ENCODE measurements at places on chromosomes 5 and 9.
A peak's percentile ranks its signal among the peaks of the same experiment; 100 is the strongest.

- no peak for DNase-seq
Measured at GRCh38 chr9:83208065-83208850, 145.3 kb upstream of the RASEF start.

DNA sequence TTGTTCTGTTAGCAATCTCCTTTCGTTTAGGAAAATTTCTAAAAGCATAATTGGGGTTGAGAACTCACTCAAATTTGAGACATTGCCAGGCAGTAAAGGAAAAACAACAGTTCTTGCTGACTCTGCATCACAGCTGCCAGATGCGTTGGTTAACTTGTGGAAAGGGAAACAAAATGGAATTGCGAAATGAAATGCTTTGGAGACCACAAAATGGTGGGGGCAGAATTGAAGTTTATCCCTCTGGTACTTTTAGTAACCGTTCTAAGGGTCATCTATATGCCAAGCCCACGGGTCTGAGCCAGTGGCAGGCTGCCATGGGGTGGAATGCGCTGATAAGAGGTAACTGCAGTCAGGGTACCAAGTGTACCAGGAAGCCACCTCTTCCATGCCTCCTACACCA lies 28.6 kb upstream of the SELENOP start:
- no peak for DNase-seq

GRCh38 chr5:999032-999501 lies 9.5 kb upstream of the NKD2 start:
- no peak for DNase-seq

DNA sequence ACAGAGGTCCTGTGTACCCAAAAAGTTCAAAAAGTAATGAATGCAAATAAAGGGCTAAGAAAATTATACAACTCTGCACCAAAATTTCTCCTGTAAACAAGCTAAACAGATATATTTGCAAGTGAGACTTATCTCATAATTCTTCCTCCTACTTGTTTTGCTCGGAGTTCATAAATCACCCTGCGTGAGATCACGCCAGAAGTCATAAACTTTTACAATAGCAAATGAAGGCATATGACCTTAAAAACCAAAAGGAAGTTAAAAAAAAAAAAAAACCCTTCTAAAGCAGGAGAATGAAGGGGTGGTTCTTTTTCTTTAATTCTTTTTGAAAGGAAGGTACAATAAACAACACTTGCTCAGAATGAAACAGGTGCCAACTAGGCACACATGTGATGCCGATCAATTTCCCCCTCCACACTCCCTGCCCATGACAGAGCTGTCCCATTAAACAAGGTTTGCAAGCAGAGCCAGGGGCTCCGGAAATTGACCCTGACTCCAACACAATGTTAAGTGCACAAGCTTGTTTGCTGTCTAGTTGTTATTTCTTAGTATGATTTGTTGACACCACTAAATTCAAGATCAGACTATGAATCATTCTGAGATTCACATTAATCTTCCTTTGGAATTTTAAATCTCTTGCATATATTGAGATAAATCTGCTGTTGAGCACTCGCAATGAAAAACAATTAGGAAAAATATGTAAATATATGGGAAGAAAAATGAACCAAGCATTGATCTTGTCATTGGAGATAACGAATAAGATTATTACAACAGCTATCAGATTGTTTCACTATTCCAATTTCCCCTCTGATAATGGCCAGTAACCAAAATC lies 46.3 kb downstream of the DROSHA start:
- DNase-seq, result no peak

DNA sequence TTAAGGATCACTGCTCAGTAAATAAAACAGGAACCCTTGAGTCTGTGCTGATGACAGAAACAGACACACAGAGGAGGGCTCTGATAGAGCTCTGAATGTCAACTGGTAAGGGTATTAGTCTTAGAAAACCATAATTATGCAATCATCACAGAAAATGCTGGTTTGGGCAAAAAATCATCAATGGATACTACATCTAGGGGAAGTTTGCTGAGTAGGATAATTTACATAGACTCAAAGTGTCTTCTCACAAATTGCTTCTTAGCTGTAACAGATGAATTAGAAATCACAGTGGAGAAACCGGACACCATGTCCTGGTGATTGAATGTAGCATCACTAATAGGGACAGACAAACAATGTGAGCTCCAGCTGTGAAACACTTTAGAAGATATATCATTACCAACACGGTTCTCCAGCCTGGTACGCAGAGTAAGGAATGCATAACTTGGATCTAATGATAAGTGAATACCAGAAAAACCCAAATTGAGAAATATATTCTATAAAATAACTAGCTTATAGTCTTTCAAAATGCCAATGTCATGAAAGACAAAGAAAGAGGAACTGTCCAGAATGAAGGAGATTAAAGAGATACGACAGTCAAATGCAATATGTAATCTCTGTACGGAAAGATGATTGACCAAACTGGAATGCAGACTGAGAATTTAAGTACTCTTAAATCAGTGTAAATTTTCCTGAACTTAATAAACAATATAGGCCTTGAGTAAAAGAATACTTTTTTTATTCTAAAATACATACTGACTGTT lies 17.3 kb downstream of the CHD1 start:
- no peak for DNase-seq

GRCh38 chr5:167850911-167851310 lies 440.5 kb upstream of the WWC1 start:
- DNase-seq, result no peak

DNA sequence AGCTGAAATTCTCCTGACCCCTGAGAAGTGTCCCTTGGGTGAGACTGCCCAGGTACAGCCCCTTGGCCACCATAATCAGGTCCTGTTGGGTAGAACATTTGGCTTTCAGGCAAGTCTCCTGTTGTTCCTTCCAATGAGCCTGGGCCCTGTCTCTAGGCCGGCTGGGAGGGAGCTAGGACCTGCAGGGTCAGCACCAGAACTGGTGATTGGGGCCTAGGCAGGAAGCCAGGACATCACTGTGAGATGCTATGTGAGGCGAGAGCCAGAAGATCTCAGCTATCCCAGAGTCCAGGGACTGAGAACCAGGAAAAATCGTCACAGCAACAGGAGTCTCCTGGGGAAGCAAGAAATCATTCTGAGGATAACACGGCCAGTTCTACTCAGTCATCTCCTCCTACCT lies 51.5 kb downstream of the PCDH1 start:
- DNase-seq, result no peak

DNA sequence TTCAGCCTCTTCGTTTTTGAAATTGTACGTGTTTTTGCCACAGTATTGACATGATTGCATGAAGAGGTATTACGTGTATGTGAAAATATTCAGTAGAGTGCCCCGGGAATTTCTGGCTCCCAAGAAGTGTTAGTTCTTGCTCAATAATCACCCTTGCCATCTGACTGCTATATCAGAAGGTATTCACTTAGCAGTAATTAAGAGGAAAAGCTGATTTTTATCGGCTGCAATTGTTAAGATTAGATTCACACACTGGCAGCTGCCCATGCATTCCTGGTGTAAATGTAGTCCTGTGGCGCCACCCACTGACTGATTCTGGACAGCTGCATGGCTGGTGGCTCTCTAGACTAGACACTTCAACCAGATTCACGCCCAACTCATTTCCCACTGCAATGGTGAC lies 440.1 kb upstream of the ADAMTS16 start:
- DNase-seq, result peak; percentile 70

DNA sequence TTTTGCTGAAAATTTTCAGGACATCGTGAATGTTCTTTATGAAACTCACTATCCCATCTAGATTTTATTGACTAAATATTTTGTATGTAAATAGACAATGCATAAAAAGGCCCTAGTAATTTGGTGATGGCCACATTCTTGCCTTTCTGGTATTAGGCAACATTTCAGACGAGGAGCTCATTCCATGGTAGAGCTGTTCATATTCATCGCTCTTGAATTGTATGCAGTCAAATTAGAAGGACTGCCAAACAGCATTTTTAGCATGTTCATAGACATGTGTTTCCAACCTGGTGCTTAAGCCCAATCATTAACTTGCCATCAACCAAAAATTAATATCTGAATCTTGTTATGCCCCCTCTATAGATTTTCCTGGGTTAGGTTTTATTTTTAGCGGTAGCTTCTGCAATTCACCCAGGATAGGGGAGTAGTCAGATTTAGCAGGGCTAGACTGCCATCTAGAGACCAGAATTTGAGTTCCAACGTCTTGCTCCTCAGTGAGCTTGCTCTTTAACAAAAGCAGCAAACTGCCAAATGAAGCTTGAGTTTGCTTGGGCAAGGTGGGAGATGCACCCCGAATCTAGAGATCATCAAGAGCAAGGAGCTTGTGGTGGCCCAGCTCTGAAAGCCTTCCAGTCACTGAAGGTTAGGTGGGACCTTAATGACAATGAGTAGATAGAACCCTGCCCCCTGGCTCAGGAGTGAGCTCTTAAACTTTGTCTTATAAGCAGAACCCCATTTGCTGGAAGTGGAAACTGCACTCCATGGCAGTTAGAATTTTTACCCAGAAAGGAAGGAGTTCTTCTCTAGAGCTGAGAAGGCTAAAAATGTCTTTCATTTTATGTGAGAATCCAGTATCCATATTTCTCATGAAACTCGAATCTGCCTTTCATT lies 456.2 kb downstream of the RASEF start:
- DNase-seq, result peak; percentile 56

GRCh38 chr5:132797651-132798050 lies 15.5 kb upstream of the SOWAHA start:
- DNase-seq, result no peak

- DNase-seq, result no peak
Measured at GRCh38 chr5:38639377-38640358, 83.2 kb upstream of the LIFR start.

- DNase-seq, result no peak
Measured at GRCh38 chr5:149355688-149356087, 2.2 kb upstream of the PCYOX1L start.

GRCh38 chr9:135641047-135641446 lies 1.7 kb upstream of the GLT6D1 start:
- DNase-seq, result no peak

GRCh38 chr5:65742565-65743231 lies 20.7 kb downstream of the NLN start:
- no peak for DNase-seq

DNA sequence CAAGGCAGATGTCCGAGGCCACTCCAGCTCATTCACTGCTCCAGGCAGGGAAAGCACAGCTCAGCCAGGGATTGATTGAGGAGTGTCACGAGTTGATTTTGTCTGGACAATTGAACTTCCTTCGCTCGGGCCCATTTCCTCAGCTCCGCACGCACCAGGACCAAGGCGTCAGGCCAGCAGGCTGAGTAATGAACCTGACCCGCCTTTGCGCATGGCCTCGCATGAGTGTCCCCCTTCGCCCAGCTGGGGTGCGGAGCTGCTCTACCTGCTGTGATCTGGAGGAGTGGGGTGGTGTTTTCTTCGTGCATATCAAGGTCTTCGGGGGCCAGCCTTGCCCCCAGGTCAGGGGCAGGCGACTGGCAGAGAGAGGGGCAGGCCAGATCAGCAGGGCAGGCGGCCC lies 44.0 kb downstream of the VAV2 start:
- no peak for DNase-seq

GRCh38 chr5:176406436-176407052 lies 9.8 kb downstream of the CLTB start:
- DNase-seq, result no peak

- peak; percentile 59 for DNase-seq
Measured at GRCh38 chr9:137070906-137071275, 534 bp upstream of the SAPCD2 start.

GRCh38 chr5:31382051-31382878 lies 149.6 kb downstream of the DROSHA start:
- no peak for DNase-seq

GRCh38 chr5:36054647-36055046 lies 12.0 kb downstream of the UGT3A2 start:
- no peak for DNase-seq

DNA sequence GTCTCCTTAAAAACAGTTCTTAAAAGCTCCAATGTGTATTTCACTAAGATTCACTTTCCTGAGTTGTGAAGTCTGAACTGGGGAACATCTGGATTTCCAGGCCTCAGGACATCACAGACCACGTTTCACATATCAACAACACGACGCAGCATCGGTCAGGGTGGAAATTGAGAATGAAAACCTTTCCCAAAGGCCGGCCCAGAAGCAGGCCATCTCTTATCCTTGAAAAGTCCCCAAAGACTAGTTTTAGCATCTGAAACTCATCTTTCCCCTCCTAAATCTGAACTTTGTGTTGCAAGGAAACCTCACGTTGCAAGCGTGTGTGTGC lies 96.4 kb upstream of the COL5A1 start:
- DNase-seq, result no peak

DNA sequence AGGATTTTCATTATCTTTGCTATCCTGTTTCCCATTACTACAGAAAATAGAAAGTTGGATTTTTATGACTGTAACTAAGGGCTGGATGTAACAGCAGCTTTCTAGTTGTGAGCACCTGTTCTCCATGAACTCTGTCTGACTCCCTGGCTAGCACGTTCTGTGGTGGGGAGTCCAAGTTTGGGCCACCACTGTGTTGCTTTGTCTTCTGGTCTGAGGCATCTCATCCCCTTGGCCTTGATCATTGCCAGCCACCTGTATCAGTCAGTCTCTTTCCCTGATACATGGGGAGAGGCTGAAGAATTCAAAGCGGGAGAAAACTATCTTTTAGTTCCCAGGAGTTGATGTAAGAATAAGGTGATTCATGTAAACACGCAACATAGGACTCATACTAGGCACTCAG lies 33.4 kb downstream of the WDR70 start:
- DNase-seq, result no peak

DNA sequence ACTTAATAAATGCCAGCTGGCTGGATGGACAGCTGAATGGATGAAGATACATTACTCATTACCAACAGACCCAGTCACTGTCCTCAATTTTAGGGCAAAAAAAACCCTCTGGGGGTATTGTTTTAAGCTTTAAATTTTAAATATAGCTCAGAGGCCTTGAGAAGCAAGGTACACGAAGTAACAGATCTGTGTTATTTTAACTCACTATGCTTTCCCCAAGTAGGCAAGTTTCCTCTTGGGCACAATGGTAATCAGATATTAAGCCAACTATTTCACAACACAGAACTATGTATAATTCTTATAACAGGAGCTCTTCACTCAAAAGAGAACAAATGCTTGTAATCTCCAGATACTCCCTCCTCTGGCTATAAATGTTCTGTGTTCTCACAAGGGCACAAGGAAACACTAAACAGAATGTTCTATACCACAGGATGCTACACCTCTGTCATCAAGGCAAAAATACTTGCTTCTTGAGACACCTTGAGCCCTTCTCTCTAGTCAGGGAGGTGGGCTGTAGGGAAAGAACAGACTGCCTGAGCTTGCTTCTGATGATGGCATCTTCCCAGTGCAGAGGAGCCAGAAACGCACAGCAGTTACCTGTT lies 443.8 kb downstream of the SPOCK1 start:
- no peak for DNase-seq

DNA sequence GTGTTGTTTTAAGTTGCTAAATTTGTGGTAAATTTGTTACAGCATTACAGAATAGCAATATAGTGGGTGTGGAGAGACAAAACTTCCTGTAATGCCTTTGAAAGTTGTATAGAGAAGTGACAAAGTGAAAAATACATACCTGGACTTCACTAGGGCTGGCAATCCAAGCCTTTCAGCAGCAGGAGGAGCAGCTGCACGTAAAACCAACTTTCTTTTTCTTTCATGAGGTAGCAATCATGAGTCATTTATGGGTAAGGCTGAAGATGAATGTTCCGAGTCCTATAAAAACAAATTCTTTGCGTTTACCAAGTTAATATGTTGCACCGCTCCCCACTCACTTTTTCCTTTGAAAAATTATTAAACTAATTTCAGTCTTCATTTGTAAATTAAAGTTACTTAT lies 1138.2 kb downstream of the TAF11L14 start:
- no peak for DNase-seq

- DNase-seq, result no peak
Measured at GRCh38 chr5:17267106-17267505, 49.7 kb downstream of the BASP1 start.

Measured in NCI-H1436 (cell line).